ENCODE measurements at places on chromosomes 5 and 9.

- DNase-seq: no peak
Measured at GRCh38 chr5:176784218-176785165, 25.9 kb upstream of the UNC5A start.

DNA sequence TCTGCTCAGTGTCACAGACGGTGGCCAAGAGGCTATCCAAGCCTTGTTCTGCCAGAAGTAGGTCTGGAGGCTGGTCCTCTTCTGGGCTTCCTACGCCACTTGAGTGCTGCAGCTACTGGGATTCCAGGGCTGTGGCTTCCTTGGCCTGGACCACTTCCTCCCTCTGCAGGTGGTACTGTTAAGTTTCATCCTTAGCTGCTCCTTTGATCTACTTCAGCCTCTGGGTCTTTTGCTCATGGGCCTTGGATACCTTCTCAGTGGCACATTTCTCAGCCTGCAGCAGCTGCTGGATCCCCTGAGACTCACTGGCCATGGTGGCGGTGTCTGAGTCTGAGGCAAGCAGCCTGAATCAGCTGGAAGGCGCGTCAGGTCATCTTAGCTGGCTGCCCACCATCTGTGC is 10.3 kb downstream of the CNOT8 start:
- no peak for DNase-seq

DNA sequence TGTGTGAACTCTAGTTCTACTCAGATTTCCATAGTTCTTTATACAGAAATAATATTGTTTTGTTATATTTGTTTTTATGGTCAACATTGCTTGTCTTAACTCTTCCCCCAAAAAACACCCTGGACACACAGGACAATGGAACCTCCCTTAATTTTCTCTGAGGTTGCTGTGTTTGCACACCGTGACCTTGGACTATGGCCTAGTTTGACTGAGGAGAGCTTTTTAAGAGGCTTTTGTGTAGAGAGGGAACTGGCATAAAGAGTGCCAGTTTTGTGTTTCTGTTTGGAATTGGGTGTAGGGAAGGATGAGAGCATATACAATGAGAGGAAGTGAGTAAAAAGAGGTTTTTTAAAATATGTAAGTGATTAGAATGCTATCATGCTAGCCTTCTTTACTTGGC is 101.1 kb upstream of the MEF2C start:
- DNase-seq: no peak

- no peak for DNase-seq
Measured at GRCh38 chr9:95808011-95808410, 67.5 kb upstream of the ERCC6L2 start.

DNA sequence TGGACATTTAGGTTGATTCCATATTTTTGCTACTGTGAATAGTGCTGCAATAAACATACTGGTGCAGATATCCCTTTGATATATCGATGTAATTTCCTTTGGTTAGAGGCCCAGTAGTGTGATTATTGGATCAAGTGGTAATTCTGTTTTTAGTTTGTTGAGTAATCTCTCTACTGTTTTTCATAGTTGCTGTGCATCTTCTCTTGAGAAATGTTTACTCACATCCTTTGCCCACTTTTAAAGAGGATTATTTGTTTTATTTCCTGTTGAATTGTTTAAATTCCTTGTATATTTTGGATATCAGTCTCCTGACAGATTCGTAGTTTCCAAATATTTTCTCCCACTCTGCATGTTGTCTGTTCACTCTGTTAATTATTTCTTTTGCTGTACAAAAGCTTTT is 352.6 kb upstream of the TARS1 start:
- DNase-seq: no peak

DNA sequence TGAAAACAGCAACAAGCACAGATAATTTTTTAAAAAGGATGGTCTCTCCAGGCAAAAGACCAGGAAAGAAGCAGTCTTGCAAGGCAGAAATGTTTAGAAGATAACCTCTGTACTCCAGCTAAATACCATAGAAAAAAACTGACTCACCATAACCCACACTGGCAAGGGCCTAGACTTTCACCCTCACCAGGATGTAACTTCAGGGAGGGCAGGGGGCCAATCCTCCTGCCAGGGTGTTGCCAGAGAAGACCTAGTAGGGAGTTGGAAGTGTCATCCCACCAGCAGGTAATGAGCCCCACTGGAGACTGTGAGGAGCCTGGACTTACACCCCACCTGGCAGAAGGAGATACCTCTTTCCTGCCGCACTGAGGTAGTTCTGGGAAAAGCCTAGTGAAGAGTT is 97.6 kb downstream of the PRELID2 start:
- no peak for DNase-seq

DNA sequence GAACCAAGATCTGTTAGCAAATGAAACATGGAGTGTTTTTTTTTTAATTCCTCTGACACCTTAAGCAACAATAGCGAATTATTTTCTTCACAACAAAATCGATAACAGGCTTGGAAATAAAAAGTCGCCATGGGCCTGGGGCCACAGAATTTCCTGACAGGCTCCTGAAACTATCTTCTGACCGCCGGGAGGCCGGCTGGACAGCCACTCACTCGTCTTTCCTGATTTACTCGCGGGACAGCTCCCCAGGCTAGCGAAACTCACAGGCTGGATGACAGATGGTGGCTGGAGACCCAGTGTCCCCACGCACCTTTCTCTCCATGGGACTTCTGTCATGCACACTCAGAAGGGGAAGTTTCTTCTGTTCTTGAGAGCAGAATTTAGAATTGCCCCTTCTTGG is 143.3 kb upstream of the IRX2 start:
- no peak for DNase-seq

DNA sequence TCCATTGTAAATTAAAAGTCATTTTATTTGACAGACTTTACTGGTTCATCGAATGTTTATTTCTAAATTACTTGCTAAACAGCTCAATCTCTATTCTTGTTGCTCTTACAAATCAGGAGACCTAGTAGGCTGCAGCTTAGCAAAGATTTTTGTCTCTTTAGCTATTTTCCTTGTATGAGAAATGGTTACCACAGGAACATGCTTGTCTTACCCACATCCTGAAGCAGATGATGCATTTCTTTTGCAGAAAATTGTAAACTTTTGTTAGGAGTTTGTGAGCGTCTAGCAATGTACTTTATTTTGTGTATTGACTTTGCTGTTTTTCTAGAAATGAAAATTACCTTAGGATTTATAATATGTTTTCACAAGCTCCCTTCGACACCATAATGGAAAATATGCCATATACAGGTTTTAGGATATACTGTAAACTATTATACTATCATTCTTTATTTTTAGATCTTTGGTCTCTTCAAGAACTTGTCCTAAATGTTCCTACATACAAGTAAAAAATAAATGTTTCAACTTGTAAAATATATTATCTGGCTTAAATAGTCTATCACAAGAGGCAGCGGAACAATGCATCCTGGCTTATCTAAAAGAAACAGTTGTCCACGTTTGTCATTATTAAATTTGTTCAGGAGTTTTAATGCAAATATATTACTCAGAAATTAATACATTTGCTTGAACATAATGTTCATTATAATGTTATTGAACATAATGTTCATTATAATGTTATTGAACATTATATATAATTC is 54.1 kb downstream of the SPEF2 start:
- DNase-seq: no peak

- DNase-seq: no peak
Measured at GRCh38 chr5:139686356-139686705, 38.2 kb downstream of the CXXC5 start.

GRCh38 chr5:73230264-73231245 is 57.6 kb downstream of the TMEM174 start:
- DNase-seq: no peak

GRCh38 chr9:92640398-92641091 is 29.4 kb downstream of the IPPK start:
- DNase-seq: no peak

GRCh38 chr9:684941-685340 is 156.6 kb upstream of the DMRT1 start:
- no peak for DNase-seq

DNA sequence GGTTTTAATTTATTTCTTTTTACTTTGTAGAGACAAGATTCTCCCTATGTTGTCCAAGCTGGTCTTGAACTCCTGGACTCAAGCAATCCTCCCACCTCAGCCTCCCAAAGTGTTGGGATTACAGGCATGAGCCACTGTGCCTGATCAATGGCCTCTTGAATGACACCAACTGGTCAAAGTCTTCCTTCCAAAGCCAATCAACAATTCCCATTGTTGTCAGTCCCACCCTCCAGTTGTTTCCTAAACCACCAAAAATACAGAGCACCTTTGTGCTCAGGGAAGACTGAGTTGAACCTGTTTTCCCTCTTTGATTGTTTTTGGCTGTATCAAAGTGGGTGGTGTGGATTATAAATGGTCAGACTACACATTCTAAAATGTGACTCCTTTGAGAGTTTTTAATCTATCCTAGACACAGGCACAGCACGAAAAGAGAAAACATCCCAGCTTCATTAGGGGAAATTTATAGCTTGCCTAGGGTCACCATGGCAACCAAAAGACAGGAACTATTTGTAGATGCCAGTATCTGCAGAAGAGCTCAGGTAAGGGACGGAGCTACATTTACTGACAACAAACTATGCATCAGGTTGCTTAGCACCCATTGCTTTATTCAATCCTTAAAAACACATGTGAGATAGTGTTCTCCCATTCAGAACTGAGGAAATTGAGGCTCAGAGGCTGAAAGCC is 27.6 kb upstream of the ATP6V1G1 start:
- no peak for DNase-seq

- DNase-seq: no peak
Measured at GRCh38 chr5:1420211-1421195, 24.7 kb downstream of the SLC6A3 start.

DNA sequence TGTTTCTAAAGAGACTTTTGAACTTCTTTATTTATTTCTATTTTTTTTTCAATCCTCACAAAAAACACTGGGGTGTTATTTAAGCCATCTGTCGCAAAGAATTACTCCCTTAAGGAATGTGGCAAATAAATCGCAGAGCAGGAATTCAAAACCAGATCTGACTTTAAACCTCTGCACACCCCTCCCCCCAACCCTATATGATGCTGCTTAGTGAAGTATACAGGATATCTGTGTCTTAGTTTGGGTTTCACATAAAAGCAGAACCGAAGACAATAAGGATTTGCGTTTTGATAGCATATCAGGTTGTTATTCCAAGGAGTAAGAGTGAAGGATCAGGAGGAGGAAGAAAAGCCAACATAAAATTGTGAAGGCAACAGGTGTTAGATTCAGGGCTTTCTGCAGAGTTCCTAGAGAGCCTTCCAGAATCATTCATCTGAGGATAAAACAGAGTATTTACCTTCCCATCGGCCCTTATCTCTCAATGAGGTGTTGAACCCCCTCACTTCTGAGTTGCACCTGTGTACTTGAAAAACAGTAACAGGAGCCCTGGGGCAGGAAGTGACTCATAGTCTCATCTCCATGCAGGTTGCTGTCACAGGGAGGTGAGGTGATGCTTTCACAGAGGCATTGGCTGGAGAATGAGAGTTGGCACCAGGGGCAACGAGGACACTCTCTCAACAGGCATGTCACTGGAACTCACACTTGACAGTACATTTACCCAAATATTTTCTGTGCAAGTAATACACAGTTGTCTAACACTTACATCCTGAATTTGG is 33.5 kb upstream of the DMRT3 start:
- no peak for DNase-seq

GRCh38 chr9:110069326-110070248 is 138.4 kb downstream of the C9orf152 start:
- no peak for DNase-seq

DNA sequence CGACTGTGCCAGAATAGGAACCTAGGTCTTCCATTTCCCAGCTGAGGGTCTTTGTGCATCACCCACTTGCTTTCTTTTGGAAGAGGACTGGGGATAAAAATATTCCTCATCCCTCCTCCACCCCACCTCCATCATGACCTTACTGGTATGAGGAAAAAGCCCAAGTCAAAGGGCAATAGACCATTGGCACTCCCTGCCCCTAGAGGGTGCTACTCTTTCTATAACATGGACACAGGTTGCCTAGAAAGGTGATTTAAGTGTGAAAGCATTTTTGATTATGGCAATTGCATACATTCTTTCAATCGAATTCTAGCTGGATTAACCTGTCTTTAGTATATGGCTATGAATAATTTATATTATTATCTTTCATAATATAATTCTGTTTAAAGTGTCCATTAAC is 22.8 kb upstream of the ZNF618 start:
- DNase-seq: no peak

DNA sequence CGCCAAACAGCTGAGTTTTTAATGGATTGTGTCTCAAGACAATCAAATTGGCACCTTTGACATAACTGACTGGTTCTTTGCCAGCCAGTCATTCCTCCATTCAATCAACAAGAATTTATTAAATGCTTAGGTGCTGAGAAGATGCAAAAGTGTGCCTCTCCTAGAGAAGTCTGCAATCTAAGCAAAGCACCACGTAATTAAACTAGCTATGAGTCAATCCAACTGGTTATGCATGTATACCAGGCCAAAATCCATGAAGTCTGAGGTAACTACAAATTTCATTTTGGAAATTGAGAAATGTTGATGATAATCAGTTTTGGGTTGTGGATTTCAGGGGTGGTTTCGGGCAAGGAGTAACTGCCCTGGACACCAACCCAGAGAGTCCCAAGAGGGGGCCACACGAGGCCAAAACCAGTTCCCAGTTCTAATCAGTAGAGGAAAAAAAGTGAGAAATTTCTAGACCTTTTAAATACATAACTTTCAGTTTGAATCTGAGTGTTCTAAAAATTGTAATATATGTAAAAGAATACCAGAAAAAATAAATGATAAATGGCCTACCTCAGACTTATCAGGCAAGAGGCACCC is 92.6 kb downstream of the EFNA5 start:
- DNase-seq: no peak

Data from CD4-positive, alpha-beta T cell treated with Interferon alpha-2 for 1 hour (primary cell).